ENCODE measurements at places on chromosomes 16 and 17. TPM values are rescaled to one million over a fixed set of nuclear protein-coding genes. Genes with fewer than 3 reads are reported as not detected.

- peak; percentile 36 for DNase-seq
Observed at GRCh38 chr17:46011711-46012505, 12.9 kb downstream of the STH start.

DNA sequence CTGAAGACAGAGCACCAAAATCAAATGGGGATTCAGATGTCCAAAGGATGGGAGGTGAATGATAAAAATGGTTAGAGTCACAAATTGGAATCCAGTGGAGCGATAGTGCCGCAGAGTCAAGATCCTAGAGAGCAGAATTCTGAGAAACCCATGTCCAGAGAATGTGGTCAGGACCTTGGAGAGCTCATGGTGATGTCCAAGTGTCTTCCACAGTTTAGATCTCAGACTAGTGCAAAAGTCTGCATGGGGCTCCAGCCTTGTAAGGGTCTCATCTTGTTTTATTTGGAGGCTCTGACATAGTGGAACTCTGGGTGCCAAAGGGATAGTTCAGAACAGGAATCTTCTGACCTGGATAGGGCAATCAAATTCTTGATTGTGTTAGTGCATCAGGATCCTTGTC is 245.9 kb upstream of the HSBP1 start:
- no peak for DNase-seq

GRCh38 chr16:70253291-70254106 is 1.8 kb upstream of the EXOSC6 start:
- peak; percentile 90 for DNase-seq

DNA sequence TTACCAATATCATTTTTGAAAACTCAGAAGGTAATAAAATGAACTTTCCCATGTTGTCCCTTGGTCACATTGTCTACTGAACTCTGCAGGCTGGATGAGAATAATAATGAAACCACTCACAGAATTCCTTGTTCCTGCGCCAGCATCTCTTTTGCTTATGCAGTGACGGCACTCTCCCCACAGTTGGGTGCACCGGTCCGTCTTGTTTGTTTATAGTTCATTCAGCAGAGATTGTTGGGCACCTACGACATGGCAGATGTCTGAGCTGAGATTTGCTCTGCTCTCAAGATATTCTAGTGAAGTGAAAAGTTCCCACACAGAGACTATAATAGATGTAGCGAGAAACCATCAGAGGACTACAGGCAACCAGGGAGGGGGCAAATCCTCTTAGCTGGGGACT is 375.7 kb upstream of the CDH11 start:
- no peak for DNase-seq

- peak; percentile 72 for DNase-seq
Observed at GRCh38 chr16:75208242-75208825, 1.4 kb upstream of the CTRB2 start.

DNA sequence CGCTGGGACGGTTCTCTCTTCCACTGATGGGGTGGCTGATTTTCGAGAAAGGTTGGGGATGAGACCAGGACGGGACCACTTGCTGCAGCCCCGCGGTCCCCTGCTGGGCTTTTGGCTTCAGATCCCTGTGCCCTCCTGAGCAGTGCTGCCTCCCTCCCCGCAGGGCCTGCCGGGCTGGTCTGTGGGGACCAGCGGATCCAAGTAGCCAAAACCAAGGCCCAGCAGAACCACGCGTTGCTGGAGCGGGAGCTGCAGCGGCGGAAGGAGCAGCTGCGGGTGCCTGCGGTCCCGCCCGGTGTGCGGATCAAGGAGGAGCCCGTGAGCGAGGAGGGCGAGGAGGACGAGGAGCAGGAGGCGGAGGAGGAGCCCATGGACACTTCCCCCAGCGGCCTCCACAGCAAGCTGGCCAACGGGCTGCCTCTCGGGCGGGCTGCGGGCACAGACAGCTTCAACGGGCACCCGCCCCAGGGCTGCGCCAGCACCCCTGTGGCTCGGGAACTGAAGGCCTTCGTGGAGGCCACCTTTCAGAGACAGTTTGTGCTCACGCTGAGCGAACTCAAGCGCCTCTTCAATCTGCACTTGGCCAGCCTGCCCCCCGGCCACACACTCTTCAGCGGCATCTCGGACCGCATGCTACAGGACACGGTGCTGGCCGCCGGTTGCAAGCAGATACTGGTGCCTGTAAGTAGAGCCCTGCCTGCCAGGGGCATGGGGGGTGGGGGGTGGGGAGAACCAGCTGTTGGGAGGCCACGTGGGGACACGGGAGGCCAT is 28.6 kb downstream of the POLR3E start:
- DNase-seq = peak; percentile 59

The MAP1LC3B gene
- 62.5 TPM for total RNA-seq

The AIPL1 gene
- not detected for total RNA-seq
